ENCODE measurements at places on chromosomes 4 and X. TPM values are rescaled to one million over a fixed set of nuclear protein-coding genes. Genes with fewer than 3 reads are reported as not detected.

DNA sequence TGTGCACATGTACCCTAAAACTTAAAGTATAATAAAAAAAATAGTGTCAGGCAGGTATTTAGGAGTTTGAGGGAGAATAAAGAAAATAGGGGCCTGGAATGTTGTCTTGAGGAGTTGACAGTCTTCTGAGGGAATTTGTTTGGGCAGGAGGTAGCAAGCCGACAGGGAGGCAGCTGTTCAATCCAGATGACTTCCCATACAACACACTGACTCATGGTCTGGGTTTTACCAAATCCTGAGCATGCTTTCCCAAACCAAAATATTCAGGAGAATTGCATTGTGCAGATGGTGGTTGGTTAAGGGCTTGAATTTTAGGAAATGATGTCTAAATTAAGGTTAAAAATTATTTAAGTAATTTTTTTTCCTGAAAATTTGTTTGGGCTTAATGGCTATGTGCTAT, 430.0 kb downstream of the INPP4B start:
- no peak for DNase-seq

PLAC1 gene
- total RNA-seq: not detected

DNA sequence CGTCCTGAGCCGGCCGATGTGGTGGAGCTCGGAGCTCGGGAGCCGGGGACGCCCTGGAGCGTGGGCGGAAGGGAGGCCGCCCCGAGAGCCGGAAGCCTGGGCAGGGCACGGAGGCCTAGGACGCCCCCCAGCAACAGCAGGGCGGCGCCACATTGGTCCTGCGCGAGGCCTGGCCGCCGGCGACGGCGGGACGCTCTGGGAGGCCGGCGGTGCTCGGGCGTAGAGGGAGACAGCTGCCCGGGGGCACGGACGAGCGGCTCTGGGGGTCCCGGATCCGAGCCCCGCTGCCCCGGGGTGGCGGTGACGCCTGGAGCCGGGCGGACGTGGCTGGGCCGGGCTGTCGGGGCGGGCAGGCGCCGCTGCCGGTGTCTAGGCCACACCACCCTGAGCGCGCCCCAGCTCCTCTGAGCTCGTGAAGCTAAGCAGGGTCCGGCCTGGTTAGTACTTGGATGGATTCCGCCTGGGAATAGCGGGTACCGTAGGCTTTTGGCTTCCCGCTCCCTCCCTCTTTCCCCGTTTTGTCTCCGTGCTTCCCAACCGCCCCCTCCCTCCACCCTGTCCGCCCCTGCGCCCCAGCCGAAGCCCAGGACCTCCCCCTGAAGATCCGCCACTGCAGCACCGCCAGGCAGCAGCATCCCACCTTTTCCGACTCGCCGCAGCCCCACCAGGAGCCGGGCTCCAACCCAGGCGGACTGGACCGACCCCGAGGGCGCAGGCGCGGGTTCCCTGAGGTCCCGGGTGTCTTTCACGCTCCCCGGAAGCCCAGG, 12.1 kb downstream of the FRG2 start:
- DNase-seq: no peak

MGARP gene
- total RNA-seq: 3.8 TPM

GRCh38 chr4:149751174-149751573, 64.5 kb downstream of the IQCM start:
- DNase-seq: no peak

DNA sequence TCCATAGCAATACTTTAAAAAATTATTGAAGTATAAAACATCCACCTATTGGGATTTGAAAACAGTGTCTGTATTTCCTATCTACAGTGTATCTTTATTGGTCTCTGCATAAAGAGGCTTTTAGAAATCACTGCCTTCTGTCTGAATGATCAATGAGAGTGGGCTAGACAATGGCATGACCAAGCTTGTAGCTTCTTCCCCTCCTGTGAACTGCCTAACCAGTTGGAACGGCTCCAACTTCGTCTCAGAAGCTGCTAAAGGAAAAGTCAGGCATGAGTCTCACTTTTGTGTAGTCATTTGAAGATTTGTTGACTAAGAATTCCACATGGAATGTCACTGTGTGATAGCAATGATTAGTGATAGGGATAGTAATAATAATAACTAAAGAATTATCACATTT, 64.2 kb downstream of the INTS12 start:
- no peak for DNase-seq

GRCh38 chr4:106830879-106831278, 205.2 kb downstream of the DKK2 start:
- DNase-seq: no peak

GRCh38 chrX:1433646-1434357, 18.9 kb downstream of the ASMTL start:
- no peak for DNase-seq

DNA sequence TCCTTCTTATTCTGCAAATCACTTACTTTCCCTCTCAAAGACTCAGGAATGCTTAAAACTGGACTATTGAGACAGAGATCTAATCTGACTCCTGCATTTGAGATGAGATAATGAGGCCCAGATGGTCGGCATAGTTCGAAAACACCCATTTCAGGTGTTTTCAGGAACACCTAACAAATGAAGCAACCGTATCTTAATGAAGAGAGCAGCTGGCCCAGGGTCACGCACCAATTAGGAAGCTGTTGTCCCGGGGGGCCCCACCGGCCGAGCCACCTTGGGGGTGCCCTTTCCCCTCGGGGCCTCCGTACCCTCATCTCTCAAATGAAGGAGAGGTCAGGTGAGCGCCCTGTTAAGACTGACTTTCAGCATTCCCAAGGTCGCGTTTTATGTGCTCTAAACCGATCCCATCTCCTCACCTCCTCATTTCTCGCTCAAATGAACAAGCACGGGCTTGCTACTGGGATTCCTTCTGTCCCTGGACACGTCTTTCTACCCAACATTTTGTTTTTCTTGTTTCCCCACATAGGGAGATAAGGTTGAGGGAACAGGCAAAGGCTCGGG, 824 bp downstream of the LRPAP1 start:
- DNase-seq: no peak

All from breast epithelium (tissue), 4 donors.